ENCODE measurements at places on chromosomes 16 and 17.

- DNase-seq, result no peak
Measured at GRCh38 chr16:87166321-87166720, 150.9 kb downstream of the C16orf95 start.

DNA sequence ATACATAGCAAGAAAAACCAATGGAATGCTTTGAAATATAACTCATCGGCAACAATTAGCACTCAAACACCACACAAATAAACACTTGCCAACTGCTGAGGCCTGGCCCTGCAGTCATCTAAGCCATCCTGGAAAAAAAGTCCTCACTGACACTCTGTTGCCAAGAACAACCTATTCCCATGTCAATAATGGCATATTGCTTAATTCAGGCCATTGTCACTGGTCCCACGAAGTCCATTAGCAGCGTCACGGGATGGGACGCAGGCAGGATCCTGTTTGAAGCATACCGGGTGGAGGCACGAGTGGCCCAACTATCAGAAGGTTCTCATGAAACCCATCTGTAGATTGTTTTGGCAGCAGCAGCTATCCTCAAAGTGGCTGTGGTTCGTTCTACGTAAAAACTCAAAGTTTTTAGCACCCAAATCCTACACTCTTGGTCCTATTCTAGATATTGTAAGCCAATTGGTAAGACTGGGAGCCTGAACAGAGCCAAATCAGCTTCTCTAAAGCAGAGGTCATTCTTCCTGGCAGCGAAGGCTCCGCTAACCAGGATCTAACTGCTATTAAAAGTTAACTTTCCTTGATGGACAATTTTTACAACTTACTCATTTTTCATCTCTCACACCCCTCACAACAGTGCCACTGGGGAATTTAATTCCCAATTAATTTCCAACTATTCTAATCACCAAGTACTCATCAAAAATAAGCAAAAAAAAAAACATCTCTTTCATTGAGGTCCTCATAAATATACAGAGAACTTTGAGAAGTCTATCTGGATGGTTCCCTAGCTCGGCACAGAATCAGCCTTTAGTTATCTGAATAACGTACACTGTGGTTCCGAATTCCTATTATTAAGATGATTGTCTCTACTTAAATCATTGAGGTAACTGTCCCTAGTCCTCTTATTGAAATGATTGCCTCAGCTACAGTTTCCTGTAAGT is 91.5 kb downstream of the ZFHX3 start:
- no peak for DNase-seq

GRCh38 chr16:79994418-79994817 is 393.9 kb upstream of the MAF start:
- DNase-seq, result no peak

DNA sequence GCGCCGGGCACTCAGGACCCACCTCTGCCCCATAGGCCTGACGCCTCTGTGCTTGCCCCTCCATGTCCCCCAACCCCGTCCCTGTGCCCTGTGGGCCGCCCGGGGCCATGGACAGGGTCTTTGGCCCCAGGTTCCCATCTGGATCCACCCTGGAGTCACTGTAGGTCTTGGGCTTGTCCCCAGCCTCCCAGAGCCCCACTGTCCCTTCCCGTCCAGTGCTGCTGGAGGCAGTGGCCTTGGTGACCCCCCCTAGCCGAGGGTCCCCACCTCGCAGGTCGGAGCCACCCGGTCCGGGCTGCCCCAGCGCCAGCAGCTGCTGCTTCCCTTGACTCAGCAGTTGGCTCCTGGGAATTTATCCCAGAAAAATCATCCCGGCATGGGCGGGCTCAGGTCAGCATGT is 49.3 kb downstream of the ZFPM1 start:
- DNase-seq, result no peak

DNA sequence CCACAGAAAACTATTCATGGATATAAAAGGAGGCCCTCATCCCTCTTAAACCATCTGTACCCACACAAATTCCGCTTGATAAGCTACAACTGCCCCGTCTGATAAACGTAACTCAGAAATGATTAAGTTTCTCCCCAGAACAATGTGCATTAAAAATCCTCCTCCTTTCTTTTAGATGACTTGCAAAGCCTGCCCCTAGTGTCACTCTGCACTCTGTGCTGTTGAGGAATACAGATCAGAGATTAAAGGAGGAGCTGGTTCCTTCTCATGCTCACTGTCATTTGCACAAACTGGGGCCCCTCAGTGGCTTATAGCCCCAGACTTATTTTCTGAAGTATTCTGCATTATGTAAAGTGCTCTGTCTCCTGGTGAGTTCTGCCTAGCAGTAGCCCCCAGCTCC is 33.3 kb downstream of the CDRT15 start:
- no peak for DNase-seq

GRCh38 chr16:76897816-76898215 is 293.2 kb upstream of the MON1B start:
- no peak for DNase-seq

- no peak for DNase-seq
Measured at GRCh38 chr17:82247182-82247823, 18.5 kb downstream of the SLC16A3 start.

DNA sequence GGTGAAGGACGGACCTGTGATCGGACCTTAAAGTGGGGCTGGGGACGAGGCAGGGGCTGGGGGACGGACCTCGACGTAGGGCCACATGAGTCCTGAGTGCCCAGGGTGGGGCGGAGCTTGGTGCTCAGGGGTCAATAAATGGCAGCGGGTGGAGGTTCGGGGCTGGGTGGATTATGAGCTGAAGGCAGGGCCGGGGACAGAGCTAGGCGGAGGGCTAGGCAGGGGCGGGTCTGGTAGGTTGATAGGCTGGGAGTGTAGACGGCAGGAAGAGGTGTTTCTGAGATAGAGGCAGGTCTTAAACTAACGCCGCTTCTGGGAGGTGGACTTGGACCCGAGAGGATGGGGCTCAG is 733 bp downstream of the CHRNB1 start:
- no peak for DNase-seq

- no peak for DNase-seq
Measured at GRCh38 chr16:17219991-17220390, 250.8 kb downstream of the XYLT1 start.

GRCh38 chr17:7266784-7267183 is 4.5 kb upstream of the CLDN7 start:
- no peak for DNase-seq

- no peak for DNase-seq
Measured at GRCh38 chr17:79821331-79822095, 17.7 kb downstream of the CBX4 start.

DNA sequence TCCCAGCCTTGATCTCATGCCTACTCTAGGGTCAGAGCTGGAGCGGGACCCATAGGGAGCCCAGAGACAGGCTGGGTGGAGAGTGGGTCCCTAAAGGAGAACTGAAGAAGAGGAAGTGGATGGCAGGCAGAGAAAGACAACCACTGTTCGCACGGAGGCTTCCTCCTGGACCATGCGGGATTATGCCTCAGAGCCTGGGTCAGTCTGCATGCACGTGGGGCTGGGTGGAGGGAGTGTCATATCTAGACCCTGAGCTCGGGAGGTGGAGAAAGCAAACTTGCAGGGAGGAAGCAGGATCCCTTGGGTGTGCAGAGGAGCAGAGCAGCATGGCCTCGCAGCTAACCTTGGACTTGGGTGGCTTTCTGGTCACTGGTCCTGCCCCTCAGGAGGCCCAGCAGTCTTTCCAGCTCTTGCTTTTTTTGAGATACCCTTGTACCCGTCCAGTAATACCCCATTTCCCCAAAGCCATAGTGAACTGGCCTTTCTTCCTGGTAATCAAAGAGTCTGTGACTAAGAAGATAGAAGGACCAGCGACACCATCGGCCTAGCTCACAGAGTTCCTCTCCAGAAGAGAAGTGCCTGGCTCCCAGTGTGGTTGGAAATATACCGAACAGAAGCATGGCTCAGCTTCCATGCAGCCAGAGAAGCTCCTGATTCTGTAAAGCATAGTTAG is 344.2 kb downstream of the CPPED1 start:
- DNase-seq, result no peak

GRCh38 chr17:64978138-64978537 is 58.9 kb upstream of the LRRC37A3 start:
- no peak for DNase-seq

GRCh38 chr16:4693956-4694641 is 737 bp downstream of the NUDT16L1 start:
- no peak for DNase-seq

GRCh38 chr17:3817851-3818605 is 17.0 kb upstream of the ITGAE start:
- DNase-seq, result no peak

- no peak for DNase-seq
Measured at GRCh38 chr17:48577330-48577945, 712 bp downstream of the HOXB4 start.

- DNase-seq, result no peak
Measured at GRCh38 chr16:50765260-50765659, 23.4 kb downstream of the CYLD start.

GRCh38 chr17:30360086-30360808 is 18.5 kb upstream of the CPD start:
- DNase-seq, result no peak

DNA sequence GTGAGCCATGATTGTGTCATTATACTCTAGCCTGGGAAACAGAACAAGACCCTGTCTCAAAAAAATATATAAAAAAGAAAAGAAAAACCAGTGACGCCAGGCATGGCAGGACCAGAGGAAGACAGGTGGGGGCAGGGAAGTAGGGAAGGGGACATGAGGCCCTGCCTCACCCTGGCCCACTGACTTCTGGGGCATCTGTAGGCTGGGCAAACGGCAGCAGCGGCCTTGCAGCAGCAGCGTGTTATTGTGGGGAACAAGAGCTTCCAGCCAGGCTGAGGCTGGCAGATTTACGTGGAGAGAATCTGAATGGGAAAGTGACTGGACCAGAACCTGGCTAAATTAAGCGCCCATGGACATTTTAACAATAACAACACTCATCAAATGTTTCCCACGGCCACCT is 19.4 kb downstream of the CMTM4 start:
- no peak for DNase-seq

- no peak for DNase-seq
Measured at GRCh38 chr17:49576088-49576916, 631 bp downstream of the NXPH3 start.

GRCh38 chr17:13490427-13490826 is 111.3 kb downstream of the HS3ST3A1 start:
- no peak for DNase-seq

GRCh38 chr16:1044460-1045309 is 27.9 kb upstream of the SSTR5 start:
- no peak for DNase-seq

GRCh38 chr17:66240630-66241029 is 11.4 kb upstream of the APOH start:
- no peak for DNase-seq

GRCh38 chr17:64411999-64412771 is 21.5 kb upstream of the PECAM1 start:
- DNase-seq, result no peak

All from NCI-H2081 treated with DMSO at 0.1 percent for 48 hours (cell line).